ENCODE measurements at places on chromosomes 7 and 10.

DNA sequence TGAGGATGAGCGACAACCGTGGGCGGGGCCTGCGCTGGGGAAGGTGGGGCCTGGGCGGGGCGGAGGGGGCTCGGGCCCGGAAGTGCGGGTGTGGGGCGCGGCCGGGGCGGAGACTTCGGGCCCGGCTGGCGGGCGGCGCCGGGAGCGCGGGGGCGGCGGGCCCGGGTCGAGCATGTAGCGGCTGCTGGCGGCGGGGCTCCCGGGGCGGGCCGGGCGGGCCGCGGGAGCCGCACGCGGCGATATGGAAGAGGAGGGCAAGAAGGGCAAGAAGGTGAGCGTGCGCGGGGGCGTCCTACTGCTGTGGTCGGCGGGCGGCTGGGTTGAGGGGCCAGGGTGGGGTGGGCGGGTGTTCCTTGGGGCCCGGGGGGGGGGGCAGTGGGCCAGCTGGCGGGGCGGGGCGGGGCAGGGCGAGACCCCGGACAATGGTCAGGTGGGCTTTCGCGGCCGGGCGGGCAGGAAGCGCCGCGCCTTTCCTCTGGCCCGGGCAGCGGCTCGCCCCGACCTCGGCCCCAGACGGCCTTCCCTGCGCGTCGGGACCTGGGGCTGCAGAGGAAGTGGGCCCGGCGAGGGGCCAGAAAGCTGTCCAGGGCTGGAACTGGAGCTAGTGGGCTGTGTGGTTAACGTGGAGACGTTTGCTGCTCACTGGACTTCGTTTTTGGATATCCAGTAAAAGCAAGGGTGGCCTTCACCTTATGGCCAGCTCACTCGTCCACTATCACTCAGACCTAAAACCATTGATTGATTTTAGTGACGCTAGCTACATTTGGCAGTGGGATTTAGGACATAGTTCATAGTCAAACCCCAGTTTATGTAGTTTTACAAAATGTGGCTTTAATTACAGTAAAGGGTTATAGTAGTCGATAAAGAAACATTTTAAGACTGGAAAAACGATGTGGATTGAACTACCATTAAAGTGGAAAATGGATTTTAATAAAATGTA, at the start of gene CCM2:
Gene CCM2 (plus strand): TSS at position 109 of the 940 bp plus-strand sequence. CDS start 133 bp downstream, at position 242.
- DNase-seq: no peak

GRCh38 chr10:103451091-103451813, 918 bp downstream of the CALHM2 start:
- peak; percentile 12 for DNase-seq

DNA sequence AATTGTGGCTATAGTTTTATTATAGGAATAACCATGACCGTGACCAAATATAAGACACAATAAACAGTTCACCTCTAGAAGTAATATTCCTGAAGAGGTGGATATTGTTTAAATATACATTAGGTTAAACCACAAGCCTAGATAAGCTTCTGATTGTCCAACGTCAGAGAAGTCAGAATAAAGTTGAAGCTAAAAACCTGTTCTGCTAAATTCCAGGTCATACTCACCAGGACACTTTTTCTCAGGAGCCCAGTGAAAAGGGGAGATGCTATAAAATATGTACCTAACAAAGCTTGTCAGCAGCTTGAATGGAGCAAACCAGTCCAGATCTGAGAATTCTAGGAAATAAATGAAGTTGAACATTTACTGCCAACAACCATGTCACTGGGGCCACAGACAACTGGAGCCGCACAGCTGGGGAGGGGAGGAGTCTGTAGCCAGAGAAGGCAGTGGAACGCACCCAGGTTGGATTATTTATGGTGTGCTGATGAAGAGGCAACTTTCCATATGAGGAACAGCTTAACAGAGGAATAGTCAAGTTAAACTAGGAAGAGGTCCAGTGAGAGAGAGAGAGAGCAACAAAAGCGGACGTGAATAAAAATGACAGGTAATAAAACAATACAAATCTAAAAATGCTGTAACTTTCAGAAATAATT, 191.1 kb downstream of the ZNF438 start:
- DNase-seq: no peak

- no peak for DNase-seq
These were observed 529.5 kb upstream of the FZD8 start for GRCh38 chr10:36171556-36171952.

- DNase-seq: no peak
These were observed 37.0 kb downstream of the CHCHD3 start for GRCh38 chr7:133044722-133045473.

DNA sequence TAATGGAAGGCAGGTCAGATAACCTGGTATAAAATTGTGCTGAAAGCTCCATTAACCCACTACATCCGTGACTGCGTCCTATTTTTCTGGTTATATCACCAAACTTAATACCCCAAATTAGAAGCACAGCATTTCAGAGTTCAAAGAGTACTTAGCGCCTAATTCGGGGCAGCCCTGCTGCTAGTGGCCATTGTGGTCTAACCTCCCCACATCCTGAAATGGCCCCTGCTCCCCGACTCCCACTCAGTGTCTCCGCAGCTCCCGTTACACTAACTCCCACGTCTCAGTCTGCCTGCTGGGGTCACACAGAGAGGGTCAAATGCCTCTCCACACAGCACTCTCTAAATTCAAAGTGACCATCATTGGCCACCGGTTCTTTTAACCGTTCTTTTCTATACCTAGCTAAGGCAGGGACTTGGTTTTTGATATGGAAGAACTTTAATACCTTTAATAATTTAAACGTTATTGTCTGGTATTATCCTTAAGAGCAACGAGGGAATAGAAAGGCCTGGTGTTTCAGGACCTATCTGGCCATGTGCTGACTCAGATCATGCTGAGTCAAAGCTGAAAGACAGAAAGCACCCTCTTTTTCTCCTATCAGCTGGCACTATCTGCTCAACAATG, 117.1 kb downstream of the KMT2E start:
- no peak for DNase-seq
